ENCODE measurements at places on chromosomes 13 and 19.

- DNase-seq = no peak
Observed at GRCh38 chr13:22134261-22134660, 463.4 kb downstream of the FGF9 start.

GRCh38 chr19:40357640-40358039, 9.1 kb downstream of the PLD3 start:
- DNase-seq = no peak

DNA sequence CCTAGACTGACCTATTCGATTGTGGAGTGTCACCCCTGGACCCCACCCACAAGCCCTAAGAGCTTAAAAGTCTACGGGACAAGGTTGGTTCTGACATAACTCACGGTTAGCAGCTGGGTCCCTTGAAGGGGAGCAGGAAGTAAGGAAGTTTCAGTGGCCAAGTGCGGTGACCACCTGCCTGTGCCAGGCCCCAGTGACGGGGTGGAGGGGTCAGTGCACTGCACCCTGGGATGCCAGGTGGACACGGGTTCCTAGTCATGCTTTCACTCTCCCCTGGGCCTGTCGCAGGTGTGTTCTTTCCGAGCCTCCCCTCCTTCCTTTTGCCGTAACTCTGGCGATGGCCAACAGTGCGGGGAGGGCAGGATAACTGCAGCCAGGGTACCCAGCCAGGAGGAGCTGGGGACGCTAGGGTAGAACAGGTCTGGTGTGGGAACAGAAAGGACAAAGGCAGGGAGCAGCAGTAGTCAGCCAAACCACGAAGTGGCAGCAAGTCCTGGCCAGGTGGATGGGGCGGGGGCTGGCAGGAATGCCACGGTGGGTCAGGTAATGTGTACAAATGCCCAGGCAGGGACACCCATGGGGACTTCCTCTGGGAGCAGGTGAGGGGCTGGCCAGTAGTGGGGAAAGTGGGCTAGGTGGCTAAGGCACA, 58.3 kb downstream of the RGCC start:
- DNase-seq = no peak

DNA sequence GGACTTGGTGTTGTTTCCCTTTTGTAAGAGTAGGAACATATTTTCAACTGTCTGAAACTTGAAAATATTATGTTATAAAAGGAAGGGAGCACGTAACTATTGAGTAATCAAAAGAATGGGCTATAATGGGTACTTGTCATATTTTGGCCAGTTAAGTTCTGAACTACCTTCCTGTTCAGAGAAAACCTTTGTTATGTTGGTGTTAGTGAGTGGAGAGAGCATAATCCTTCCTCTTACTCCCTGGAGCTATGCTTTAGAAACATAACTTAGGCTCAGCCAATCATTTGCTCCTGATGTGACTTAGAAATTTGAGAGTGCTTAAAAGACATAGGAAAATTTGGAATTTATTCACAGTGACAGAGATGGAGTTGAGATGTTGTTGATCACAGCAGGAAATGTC, 482.5 kb upstream of the SPRY2 start:
- DNase-seq = no peak

DNA sequence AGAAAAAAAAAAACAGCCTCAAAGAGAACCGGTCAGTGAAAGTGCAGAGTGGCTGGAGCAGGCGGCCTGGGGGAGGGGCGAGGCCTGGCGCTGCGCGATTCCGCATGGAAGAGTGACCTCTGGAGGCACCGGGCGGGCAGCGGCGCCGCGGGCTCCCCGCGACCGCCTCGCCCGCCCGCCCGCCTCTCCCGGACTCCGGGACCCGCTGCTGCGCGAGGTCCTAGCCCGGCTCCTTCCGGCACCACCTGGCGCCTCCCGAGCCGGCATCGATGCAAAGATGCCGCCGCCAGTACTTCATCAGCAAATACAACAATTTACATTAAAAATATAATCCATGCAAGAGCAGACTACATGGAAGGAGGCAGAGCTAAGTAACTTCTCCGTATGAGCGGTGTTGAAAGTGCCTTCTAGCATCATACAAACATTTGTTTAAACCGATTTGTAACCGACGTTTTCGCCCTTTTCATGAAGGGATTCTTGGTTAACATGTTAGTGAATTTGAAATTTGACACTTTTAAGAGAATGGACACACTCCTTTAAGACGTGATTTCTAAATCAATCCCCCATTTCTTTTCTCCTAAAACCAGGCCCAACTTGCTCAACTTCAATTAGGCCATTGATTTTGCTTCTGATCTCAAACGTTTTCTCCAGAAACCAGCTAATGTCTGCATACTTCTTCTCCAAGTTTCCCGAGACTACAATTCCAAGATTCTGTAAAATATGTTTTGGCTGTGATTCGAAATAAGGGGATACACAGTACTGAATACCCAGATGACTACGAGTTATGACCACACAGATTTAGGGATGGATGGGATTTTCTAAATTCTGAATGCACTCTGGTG, 2.1 kb downstream of the EFNB2 start:
- DNase-seq = peak; percentile 62

Measured in NCI-H1092 treated with DMSO at 0.1 percent for 48 hours (cell line).